ENCODE measurements at places on chromosomes 11 and 22. TPM values are rescaled to one million over a fixed set of nuclear protein-coding genes. Genes with fewer than 3 reads are reported as not detected.

The SULT4A1 gene
- total RNA-seq: 6.3 TPM

The SPTY2D1 gene
- total RNA-seq: 17.2 TPM

The SLC39A13 gene
- total RNA-seq: 34.5 TPM

The MICALL1 gene
- total RNA-seq: 54.4 TPM

The JAML gene
- not detected for total RNA-seq

GRCh38 chr11:87173185-87174039 is 135.7 kb downstream of the TMEM135 start:
- no peak for DNase-seq
- no peaks in the 10 kb centered on the region for H3K27me3 ChIP-seq
- no peak overlapping the region for H3K27ac ChIP-seq
- peaks cover 26% of the 10 kb centered on the region for H3K36me3 ChIP-seq
- peaks cover 4% of the 10 kb centered on the region for H3K4me1 ChIP-seq

DNA sequence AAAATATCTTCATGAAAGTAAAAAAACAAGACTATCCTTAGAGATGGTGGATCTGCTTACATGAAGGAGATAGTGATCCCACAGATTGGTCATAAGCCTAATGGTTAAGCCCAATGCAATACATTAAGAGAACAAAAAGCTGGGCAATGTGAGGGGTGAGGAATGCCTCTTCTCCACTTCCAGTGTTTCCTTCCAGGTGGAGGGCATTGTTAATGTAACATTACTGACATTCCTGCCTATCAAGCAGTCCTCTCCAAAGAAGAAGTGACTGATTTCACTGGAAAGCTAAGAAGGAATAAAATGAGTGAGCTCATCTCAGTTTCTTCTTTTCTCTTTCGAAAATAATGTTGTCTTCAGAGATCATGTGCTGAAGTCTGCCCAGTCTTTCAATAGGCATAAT is 207.8 kb downstream of the RAB38 start:
- DNase-seq: no peak
- no peak overlapping the region for H3K4me3 ChIP-seq
- H3K4me1 ChIP-seq: no peaks in the 10 kb centered on the region
- H3K27ac ChIP-seq: no peak overlapping the region

- H3K27ac ChIP-seq: no peak overlapping the region
- peaks cover 12% of the 10 kb centered on the region for H3K4me1 ChIP-seq
- H3K4me3 ChIP-seq: peak overlapping the region; percentile 92
- DNase-seq: peak; percentile 21
Observed at GRCh38 chr11:57513911-57514537, 1.5 kb downstream of the SLC43A1 start.

- peaks cover 6% of the 10 kb centered on the region for H3K36me3 ChIP-seq
- no peak overlapping the region for H3K4me3 ChIP-seq
- DNase-seq: no peak
- peaks cover 4% of the 10 kb centered on the region for H3K27me3 ChIP-seq
- H3K27ac ChIP-seq: no peak overlapping the region
- H3K4me1 ChIP-seq: peaks cover 11% of the 10 kb centered on the region
Observed at GRCh38 chr22:21759646-21760376, 24.2 kb upstream of the YPEL1 start.

DNA sequence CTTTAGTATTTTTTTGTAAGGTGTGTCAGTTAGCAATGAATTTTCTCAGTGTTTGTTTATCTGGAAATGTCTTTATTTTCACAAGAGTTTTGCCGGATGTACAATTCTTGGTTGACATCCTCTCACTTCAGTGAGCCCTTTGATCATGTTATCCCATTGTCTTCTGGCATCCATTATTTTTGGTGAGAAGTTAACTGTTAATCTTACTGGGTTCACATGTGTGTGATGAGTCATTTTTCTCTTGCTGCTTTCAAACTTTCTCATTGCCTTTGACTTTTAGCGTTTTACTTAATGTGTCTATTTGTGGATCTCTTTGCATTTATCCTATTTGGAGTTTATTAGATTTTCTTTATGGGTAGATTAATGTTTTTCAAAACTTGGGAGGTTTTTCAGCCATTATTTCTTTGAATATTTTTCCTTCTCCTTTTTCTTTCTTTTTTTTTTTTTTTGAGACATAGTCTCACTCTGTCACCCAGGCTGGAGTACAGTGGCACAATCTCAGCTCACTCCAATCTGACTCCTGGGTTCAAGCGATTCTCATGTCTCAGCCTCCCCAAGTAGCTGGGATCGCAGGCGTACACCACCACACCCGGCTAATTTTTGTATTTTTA is 100.5 kb upstream of the RRM1 start:
- H3K4me3 ChIP-seq: no peak overlapping the region
- peaks cover 3% of the 10 kb centered on the region for H3K27me3 ChIP-seq
- DNase-seq: no peak
- peaks cover 27% of the 10 kb centered on the region for H3K36me3 ChIP-seq
- H3K4me1 ChIP-seq: peaks cover 4% of the 10 kb centered on the region

- DNase-seq: no peak
- peaks cover 63% of the 10 kb centered on the region for H3K27me3 ChIP-seq
- no peak overlapping the region for H3K27ac ChIP-seq
- peak overlapping the region; percentile 87 for H3K4me3 ChIP-seq
- H3K36me3 ChIP-seq: no peaks in the 10 kb centered on the region
Observed at GRCh38 chr22:32204040-32204855, 625 bp downstream of the RFPL2 start.

DNA sequence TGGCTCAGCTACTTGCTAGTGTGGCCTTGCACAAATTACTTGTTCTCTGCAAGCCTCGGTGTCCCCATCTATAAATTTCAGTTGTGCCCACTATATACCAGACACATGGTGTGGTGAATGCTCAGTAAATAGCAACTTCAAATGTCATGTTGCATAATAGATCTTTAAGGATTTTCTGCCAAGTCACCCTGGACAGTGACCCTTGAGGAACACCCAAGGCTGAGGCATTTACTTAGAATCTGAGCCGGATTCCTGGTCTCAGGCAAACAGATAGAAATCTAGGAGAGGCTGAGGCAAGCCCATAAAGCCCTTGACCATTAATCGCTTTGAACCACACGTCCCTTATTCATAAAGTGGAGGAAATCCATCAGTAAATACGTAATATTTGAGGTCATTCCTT is 9.7 kb downstream of the TEAD1 start:
- no peak for DNase-seq
- H3K4me3 ChIP-seq: no peak overlapping the region
- H3K36me3 ChIP-seq: peaks cover 2% of the 10 kb centered on the region

DNA sequence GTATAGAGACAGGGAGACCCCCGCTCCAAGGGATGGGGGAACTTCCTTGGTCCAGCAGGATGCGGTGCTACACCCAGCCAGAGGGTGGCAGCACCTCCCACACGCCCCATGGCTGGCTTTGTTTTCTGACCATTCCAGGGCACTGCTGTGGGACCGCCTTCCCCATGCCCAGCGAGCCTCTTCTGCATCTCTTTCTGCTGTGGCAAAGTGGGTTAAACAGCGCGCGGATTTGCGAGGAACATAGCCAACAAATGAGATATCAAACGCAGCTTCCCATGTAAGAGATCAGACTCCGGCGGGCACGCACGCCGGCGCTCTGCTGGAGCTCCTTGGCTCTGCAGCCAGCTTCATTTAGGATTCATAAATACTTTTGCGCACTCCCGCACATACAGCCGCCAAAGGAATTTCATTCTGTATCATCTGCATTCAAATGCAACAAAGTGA is 485.8 kb upstream of the CADM1 start:
- no peak overlapping the region for H3K4me3 ChIP-seq
- H3K36me3 ChIP-seq: no peaks in the 10 kb centered on the region
- H3K27ac ChIP-seq: no peak overlapping the region
- DNase-seq: peak; percentile 44

- no peaks in the 10 kb centered on the region for H3K36me3 ChIP-seq
- DNase-seq: no peak
- H3K4me3 ChIP-seq: no peak overlapping the region
- H3K27ac ChIP-seq: no peak overlapping the region
Observed at GRCh38 chr11:7220636-7221035, 31.1 kb upstream of the SYT9 start.

DNA sequence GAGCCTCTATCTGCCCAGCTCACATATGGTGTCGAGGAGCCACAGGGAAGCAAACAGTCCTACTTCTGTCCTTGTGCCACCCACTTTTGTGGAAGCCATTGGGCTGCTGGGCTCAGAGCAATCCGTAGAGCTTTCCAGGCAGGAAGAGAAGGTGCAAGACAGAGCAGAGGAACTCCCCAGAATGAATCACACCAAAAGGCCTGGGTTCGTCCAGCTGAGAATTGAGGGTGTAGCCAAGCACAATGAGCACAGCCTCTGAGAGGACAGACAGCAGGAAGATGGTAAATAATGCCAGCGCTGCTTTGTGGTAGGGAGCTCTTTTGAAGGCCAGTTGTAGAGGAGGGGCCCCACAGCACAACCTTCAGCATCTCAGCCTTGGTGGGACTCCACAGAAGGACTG is 237.8 kb downstream of the GRIK4 start:
- H3K27me3 ChIP-seq: peaks cover 5% of the 10 kb centered on the region
- no peaks in the 10 kb centered on the region for H3K36me3 ChIP-seq

- DNase-seq: no peak
- H3K4me1 ChIP-seq: peaks cover 40% of the 10 kb centered on the region
- no peaks in the 10 kb centered on the region for H3K27me3 ChIP-seq
- peak overlapping the region; percentile 64 for H3K27ac ChIP-seq
Observed at GRCh38 chr11:111729831-111730311, 36.3 kb downstream of the PPP2R1B start.

DNA sequence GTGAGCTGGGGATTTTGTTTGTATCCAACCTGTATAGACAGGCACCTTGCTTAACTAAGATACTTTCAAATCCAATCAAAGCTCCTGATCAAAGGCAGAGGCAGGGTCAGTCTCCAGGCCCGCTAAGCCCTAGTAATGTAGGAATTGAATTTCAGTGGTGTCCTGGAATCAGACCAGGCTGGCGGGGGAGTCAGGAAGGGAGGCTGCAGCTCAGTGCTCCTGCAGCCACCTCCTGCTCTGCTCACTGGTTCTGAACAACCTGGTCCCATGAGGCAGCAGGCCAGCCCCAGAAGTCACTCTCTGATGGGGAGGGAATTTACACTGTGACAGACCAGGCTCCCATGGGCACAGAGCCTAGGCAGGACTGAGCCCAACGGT is 38.5 kb upstream of the GALNT18 start:
- H3K27me3 ChIP-seq: peaks cover 7% of the 10 kb centered on the region
- H3K36me3 ChIP-seq: no peaks in the 10 kb centered on the region
- H3K4me1 ChIP-seq: peaks cover 3% of the 10 kb centered on the region
- no peak for DNase-seq
- H3K4me3 ChIP-seq: no peak overlapping the region

- H3K36me3 ChIP-seq: peaks cover 17% of the 10 kb centered on the region
- no peaks in the 10 kb centered on the region for H3K27me3 ChIP-seq
- DNase-seq: no peak
- H3K27ac ChIP-seq: no peak overlapping the region
- H3K4me1 ChIP-seq: peaks cover 14% of the 10 kb centered on the region
Observed at GRCh38 chr11:10204021-10204420, 90.0 kb downstream of the SBF2 start.

DNA sequence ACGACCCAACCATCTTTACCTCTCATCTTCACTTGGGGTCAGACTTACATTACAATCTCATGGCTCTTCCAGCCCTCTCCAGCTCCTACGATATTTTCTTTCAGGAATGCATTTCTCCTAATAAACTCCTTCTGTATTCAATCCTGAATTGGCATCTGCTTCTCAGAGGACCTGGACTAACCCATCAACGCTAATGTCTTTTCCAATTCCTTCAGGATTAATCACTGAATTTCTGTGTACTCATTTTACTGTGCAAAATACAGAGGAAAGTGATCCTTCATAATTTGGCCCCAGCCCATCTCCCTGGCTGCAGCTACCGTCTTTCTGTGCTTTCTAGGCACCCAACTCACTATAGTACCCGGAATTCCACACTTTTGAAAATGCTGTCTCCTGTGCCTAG is 239.2 kb downstream of the METTL15 start:
- no peak overlapping the region for H3K27ac ChIP-seq
- H3K27me3 ChIP-seq: no peaks in the 10 kb centered on the region
- no peak for DNase-seq
- peaks cover 6% of the 10 kb centered on the region for H3K4me1 ChIP-seq

GRCh38 chr11:78214331-78215194 is 25.8 kb downstream of the USP35 start:
- no peak overlapping the region for H3K4me3 ChIP-seq
- H3K36me3 ChIP-seq: peaks cover 31% of the 10 kb centered on the region
- H3K27ac ChIP-seq: peak overlapping the region; percentile 81
- DNase-seq: no peak

- no peak overlapping the region for H3K4me3 ChIP-seq
- no peaks in the 10 kb centered on the region for H3K27me3 ChIP-seq
- H3K27ac ChIP-seq: peak overlapping the region; percentile 78
- H3K36me3 ChIP-seq: no peaks in the 10 kb centered on the region
- H3K4me1 ChIP-seq: peaks cover 40% of the 10 kb centered on the region
- DNase-seq: no peak
Observed at GRCh38 chr22:39466228-39467006, 9.6 kb downstream of the MGAT3 start.

- peak overlapping the region; percentile 94 for H3K4me3 ChIP-seq
- peak; percentile 82 for DNase-seq
- peaks cover 63% of the 10 kb centered on the region for H3K4me1 ChIP-seq
- no peaks in the 10 kb centered on the region for H3K36me3 ChIP-seq
- H3K27me3 ChIP-seq: peaks cover 11% of the 10 kb centered on the region
- no peak overlapping the region for H3K27ac ChIP-seq
Observed at GRCh38 chr22:37804881-37805809, 2.6 kb upstream of the GCAT start.

DNA sequence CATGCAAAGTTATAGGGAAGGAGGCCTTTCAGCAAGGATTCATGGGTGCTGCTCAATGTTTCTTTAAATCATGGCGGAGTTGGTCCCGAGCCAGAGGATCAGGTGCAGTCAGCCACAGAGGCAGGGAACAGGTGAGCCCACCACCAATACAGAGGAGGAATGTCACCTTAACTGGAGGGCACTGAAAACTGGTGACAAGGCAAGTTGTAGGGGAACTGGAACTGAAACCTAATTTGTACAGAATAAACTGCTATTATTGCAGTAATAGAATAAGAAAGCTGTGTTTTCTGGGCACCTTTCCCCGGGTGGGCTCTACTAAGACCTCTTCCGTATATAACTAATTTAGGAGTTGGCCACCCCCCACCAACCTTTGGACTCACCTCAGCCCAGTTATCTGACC is 296.0 kb upstream of the NARS2 start:
- peaks cover 6% of the 10 kb centered on the region for H3K4me1 ChIP-seq
- no peaks in the 10 kb centered on the region for H3K27me3 ChIP-seq
- no peak overlapping the region for H3K4me3 ChIP-seq
- DNase-seq: no peak
- H3K36me3 ChIP-seq: no peaks in the 10 kb centered on the region

GRCh38 chr11:75341612-75342011 is 9.8 kb downstream of the ARRB1 start:
- no peak overlapping the region for H3K4me3 ChIP-seq
- no peak for DNase-seq
- no peaks in the 10 kb centered on the region for H3K27me3 ChIP-seq

- no peaks in the 10 kb centered on the region for H3K36me3 ChIP-seq
- H3K27ac ChIP-seq: no peak overlapping the region
- H3K4me3 ChIP-seq: no peak overlapping the region
- DNase-seq: no peak
Observed at GRCh38 chr22:47839595-47840227, 1077.3 kb downstream of the TBC1D22A start.
